ENCODE measurements at places on chromosomes 16 and 17.

- DNase-seq = no peak
Measured at GRCh38 chr17:30554839-30555751, 77.9 kb downstream of the GOSR1 start.

DNA sequence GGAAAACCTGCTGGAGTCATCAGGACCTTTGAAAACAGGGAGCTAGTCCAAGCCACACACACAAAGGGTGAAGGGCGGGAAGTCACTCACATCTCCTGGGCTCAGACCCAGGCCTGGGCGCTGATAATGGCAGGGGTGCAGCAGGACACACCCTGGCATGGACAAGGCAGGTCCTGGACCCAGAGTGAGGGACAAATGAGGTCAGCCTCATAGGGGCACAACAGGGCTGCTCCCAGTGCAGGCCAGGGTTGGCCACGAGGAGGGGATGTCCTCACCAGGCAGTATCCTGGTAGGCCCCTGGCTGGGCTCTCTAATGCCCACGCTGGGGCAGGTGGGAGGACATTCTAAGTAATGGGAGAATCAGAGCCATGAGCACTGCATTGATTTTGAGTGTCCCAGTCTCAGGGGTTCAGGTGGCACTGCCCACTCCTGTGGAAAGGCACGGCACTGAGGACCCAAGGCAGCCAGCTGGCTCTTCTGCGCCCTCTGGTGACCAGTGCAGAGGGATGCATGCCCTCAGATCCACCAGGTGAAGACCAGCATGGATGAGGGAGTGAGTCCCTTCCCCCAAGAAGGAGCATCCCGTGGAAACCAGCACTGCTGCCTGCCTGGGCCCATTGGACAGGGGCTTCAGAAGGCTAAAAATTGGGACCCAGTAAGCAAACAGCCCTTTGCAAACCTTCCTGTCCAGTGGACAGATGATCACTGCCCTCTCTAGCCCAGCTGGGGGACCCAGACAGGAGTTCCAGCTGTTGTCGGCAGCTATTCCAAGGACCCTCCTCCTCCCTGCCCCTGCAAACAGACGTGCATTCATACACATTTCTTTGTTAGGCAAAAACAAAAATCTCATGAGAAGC lies 23.4 kb upstream of the SREBF1 start:
- peak; percentile 78 for DNase-seq

DNA sequence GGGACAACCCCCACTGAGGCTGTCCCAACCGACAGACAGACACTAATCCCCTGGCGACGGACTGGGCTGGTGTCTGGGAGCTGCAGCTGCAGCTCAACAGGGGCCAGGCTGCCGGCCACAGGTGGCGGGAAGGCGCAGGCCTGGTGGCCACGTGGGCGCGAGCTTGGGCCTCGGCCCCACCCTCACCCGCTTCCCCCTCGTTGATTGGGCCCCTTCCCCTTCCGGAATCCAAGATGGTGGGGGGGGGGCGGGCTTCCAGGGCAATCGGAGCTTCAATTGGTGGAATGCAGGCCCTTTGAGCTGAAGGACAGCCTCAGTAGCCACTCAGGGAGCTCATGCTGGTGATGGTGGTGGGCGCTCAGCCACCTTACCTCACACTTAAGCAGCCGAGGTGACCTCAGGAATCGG lies 8.7 kb upstream of the TBX4 start:
- no peak for DNase-seq

DNA sequence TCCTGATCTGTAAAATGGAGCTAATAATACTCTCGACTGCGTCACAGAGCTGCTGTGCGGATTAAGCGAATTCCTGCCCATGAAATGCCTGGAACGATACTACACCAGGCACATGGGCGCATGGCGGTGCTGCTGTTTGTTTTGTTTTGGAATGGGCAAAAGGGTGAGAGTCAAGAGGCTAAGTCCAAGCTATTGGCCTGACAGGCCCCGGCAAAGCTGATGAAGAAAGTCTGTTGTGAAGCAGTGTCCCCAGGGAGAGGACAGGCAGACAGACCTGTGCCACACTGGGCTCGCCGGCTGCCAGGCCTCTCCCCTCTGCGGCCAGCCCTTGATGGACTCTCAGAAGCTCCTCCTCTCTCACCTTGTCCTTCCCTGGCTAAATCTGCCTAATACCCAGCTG lies 31.3 kb upstream of the RASD1 start:
- no peak for DNase-seq
